ENCODE measurements at places on chromosomes 16 and 17.

DNA sequence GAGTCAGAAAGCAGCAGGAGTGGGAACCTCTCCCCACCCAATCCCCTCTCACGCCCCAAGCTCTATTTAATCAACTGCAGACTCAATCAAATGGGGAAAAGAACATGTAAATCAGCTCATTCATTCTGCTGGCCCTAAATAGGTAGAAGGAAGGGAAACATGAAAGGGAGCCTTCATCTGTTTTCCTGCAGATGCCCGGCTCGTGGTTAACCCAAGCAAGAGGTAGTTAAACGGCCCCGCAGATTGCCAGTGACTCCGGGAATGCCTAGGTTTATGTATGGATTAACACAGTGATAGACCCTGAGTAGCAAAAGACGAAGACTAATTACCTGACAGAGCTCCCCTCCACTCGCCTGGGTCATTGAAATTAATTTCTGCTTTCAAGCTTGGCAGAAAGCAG, 542.0 kb downstream of the WWOX start:
- DNase-seq = no peak

- DNase-seq = peak; percentile 24
Measured at GRCh38 chr17:2892305-2892971, 96.2 kb downstream of the RAP1GAP2 start.

- DNase-seq = no peak
Measured at GRCh38 chr17:29614349-29615047, 8.2 kb downstream of the CORO6 start.

- no peak for DNase-seq
Measured at GRCh38 chr16:86531641-86532525, 21.6 kb downstream of the FOXF1 start.

- DNase-seq = peak; percentile 21
Measured at GRCh38 chr16:11913425-11914079, 2.2 kb downstream of the GSPT1 start.

- no peak for DNase-seq
Measured at GRCh38 chr16:15445450-15445849, 11.1 kb downstream of the BMERB1 start.

- no peak for DNase-seq
Measured at GRCh38 chr17:50311483-50311882, 34.4 kb upstream of the XYLT2 start.

DNA sequence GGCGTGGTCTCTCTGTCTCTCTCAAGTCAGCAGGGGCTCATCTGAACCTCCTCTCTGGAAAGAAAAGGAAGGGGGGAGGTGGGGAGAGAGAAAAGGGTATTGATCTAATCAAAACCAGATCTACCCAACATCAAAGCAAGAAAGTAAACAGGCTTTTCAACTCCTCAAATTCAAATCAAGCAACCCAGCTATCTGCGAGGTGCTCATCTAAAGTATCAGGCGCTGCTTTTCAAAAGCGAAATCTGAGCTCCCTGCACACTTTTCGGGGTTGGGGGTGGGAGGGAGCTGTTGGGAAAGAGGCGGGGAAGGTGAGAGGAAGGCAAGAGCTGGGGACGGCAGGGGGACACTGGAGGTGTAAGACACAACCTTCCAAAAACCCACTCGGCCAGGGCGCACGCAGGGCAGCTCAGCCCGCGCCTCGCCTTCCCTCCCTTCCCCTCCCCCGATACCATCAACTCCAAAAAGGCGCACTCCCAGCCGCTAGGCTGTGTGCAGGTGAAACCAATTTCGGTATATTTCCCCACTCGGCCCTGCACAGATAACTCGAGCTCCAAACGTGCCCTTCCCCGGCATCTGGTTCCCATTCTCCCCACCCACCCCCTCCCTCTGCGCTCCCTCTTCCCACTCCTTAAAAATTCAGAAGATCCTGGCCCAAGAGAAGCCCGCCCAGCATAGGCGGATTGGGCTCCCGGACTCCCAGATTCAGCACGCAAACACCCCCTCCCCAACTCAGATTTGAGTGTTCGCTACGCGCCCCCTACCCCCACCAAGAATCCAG, 2.6 kb downstream of the AXIN2 start:
- DNase-seq = peak; percentile 41

- DNase-seq = no peak
Measured at GRCh38 chr16:3486506-3487215, 8.6 kb downstream of the C16orf90 start.

DNA sequence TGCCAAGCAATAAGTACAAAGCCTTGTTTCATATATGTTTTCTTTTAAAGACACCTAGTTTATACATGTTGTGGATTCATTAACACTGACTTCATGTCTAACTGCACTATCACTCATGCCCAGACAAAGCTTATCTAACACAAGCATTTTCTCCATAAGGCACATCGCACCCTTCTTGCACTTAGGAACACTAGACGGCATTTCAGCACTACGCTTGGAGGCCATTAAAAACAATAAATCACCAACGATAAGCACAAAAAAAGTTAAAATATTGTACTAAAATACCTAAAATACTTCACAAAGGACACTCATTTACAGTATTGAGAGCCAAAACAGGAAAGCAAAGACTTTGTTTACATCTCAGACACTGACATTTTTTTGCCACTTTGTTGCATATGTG, 39.0 kb upstream of the TEKT3 start:
- no peak for DNase-seq

DNA sequence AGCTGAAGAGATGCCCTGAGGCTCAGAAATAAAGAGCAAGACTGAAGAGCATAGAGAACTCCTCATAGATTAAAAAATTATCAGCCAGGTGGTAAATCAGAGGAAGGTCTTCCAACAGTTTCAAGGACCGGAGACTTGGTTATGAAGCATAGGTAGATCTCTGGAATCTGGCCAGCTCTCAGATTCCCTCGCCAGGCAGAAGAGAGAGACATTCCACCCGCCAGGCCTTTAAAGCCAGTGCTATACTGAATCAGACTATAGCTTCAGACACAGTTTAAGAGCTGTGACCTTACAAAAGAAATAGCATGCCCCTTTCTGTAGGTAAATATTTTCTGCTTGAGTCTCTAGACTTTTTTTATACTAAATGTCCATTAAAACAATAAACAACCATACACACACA, 70.3 kb downstream of the NFATC3 start:
- no peak for DNase-seq

GRCh38 chr16:2983706-2984136, 3.5 kb upstream of the PKMYT1 start:
- DNase-seq = peak; percentile 88

DNA sequence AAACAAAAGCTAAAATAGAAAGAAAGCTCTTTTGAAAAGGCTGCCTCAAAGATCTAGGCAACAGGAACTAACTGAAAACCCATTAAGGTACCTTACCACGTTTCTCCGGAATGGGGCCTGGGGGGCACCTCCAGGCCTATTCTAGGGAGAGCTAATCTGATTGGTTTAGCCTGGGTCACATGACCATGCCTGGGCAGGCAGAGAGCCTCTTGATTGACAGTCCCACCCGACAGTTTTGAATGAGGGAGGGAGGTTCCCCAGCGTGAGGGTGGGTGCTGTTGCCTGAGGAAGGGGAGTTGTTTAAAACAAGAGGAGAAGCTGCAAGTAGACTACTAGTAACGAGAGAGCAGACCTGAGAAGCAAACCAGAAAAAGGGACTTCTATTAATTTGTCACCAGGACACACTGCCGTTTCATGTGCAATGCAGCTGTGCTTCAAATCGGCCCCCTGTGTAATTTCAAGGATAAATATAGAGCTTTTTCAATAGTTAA, 143.4 kb upstream of the HS3ST2 start:
- DNase-seq = peak; percentile 17

DNA sequence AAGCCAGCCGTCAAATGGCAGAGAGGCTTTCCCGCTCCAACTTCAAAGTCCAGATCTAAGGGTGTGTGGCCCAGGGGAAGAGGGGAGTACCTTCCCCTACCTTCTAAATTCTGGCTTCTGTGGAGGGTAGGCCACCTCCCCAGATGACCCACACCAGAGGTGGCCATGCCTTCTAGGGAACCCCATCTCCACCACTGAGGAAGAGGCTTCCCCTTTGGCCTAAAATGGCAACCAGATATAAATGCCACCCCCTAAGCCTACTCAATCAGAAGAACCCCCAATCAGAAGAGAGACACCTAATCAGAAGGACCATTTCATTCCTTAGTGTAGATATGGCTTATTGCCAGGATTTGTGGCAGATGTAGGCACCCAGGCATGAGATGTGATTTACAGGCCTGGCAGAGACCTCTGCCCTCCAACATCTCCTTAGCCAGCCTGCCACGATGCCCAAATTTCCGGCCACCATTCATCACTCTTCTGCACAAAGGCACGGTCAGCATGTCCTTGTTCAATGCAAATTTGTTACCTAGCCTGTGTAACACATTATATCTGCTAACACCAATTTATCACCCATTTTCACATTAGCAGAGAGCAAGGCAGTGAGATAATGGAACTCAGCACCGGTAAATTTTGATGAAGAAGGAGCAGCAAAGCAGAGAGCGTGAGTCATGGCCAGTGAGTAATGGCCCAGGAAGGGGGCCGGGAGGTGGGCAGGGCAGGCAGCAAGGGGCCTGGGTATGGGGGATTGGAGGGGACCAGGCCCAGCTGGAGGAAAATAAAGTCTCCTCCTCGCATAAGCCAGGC, 1.2 kb upstream of the MGAT5B start:
- DNase-seq = no peak

DNA sequence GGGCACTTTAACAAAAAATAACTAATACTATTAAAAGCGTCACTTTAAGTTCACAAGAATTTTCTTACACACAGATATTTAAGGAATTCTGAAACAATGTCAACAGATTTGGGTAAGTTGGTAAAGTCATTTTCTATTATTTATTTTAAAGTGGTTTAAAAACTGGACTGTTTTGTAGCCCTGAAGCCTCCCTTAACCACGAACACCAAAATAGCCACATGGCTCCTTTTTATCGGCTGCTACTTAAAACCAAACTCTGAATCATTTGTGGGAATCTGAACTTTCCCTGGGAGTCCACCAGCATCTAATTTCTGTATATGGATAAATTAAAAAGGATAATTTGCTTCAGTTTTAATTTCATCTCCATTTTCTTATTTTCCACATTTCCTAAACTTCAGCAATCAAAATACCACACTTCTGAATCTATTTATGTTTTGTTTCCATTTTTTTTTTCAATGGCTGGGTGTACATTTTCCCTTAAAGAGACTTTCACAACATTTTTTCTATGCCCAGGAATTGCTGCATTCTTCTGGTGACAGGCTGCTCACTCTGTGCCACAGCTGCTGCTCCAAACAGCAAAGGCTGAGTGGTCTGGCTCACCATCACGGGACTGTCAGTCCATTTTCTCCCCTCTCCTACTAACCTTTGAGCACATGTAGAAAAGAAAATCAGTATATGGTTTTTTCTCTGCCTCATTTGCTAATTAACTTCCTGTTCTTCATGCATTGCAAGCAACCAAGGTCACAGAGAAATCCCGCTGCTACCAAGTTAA, 255.5 kb upstream of the KCNJ16 start:
- no peak for DNase-seq

Measured in activated CD4-positive, alpha-beta T cell treated with anti-CD3 and anti-CD28 coated beads for 48 hours (primary cell).